NCI-H1436 treated with DMSO at 0.1 percent for 48 hours (cell line): ENCODE measurements at places on chromosomes 1 and 21.
A peak's percentile ranks its signal among the peaks of the same experiment; 100 is the strongest.

- no peak for DNase-seq
Measured at GRCh38 chr1:240980342-240980741, 368.4 kb upstream of the GREM2 start.

GRCh38 chr1:162235241-162235800 lies 141.3 kb downstream of the SPATA46 start:
- no peak for DNase-seq

DNA sequence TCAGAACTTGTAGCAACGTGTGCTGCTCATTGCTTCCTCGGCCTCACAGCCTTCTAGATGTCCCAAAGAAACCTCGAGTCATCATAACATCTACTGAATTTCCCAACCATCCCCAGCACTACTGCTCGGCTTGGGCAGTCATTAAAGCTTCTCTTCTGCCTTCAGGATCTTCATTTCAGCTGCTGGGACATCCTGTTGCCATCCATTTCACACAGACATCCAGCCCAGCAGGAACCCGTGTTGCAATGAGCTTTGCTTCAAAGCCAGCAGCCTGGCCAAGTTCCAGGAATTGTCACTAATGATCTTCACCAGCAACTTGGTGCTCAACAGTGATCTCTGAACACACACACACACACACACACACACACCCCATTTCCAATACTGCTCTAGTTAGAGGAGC lies 18.5 kb downstream of the WLS start:
- DNase-seq = no peak

DNA sequence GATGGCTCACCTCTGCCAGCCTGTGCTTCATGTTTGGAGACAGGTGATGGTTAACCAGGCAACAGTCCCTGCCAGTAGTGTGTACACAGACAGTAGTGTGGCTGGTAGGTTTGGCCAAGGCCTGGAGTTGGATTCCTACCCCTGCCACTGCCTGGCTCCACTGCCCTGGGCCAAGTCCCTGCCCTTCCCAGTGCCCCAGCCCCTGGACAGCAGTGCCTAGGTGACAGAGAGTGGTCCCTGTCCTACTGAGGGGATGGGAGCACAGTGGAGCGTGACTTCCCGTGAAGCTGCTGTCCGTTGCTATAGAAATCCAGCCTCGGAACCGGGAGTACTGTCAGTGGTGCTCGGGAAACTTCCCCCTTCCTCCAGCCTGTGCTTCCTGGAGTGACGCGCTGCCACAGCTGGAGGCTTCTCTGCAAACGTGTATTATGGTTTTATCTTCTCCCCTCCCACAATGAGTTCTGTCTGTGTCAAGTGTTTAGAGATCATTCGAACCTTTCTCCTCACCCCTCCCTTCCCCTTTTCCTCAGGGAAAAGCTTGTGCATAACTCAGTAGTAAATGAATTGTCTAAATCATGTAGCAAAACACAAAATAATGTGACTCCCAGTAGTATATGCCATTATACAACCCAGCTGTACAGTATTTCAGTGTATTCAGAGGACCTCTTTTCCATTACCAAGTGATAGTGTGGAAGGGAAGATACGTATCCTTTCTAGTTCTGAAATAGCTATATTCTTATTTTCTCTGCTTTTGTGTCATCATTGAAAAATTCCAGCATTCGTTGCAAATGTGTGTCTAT lies 73.4 kb downstream of the GALNT2 start:
- no peak for DNase-seq

DNA sequence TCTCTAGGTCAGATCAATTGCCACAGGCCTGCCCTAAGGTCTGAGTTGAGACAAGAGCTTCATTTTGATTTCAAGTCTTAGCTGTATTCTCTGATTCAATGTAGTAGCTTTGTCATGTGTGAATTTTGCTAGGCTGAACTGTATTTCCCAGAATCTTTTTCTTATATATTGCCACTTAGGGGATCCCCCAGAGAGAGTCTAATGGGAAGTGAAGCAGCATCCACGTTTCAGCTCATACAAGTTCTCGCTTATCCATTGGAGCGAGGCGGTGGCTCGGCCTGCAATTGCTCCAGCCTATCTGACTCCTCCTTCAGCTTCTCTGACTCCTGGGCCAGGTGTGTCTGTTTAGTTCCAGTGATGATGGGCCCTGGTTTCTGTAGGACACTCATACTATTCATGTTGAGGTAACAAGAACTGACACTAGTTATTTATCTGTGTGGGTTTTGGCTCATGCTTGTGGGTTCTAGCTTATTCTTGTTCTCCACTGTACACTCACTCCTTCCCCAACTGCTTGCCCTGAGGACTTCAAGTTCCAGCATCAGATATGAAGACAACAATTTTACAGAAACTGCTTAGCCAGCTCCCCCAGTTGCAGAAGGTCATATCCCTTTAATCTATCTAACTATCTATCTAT lies 48.2 kb downstream of the TBX19 start:
- DNase-seq = no peak

GRCh38 chr1:44884746-44885145 lies 41.7 kb upstream of the PTCH2 start:
- DNase-seq = no peak

- DNase-seq = peak; percentile 96
Measured at GRCh38 chr1:228464487-228464983, 22.6 kb upstream of the RNF187 start.

- DNase-seq = no peak
Measured at GRCh38 chr1:182803846-182804245, 14.3 kb downstream of the NPL start.

DNA sequence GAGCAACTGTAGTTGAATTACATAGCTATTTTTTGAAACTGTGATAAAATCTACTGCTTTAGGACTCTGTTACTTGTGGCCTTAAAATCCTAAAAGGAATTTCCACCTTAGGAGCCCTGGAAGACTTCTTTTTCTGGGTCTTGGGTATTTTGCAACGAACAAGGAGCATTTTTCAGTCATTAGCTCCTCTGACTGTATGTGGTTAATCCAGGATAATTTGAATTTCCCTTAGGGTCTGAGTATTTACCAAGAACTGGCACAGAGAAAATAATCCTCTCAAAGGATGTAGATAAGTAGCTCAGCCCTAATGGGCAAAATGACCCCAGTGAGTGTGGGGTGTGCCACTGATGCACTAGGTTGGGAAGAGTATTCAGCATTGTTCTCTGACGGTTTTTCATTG lies 170.4 kb downstream of the VAV3 start:
- no peak for DNase-seq

- no peak for DNase-seq
Measured at GRCh38 chr1:58802640-58803399, 19.0 kb upstream of the JUN start.

GRCh38 chr1:20850021-20850420 lies 62.9 kb upstream of the HP1BP3 start:
- no peak for DNase-seq

DNA sequence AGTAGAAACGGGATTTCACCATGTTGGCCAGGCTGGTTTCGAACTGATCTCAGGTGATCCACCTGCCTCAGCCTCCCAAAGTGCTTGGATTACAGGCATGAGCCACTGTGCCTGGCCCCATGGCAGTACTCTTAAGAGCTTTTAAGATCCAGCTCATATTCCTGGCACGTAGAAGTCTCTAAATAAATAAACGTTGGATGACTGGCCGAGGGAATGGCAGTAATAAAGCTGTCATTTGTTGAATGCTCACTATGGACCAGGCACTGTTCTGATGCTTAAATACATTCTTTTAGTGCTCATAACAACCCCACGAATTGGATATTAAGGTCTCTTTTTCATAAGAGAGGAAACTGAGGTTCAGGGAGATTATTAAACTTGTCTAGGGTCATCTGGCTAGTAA lies 20.9 kb downstream of the UBIAD1 start:
- no peak for DNase-seq

DNA sequence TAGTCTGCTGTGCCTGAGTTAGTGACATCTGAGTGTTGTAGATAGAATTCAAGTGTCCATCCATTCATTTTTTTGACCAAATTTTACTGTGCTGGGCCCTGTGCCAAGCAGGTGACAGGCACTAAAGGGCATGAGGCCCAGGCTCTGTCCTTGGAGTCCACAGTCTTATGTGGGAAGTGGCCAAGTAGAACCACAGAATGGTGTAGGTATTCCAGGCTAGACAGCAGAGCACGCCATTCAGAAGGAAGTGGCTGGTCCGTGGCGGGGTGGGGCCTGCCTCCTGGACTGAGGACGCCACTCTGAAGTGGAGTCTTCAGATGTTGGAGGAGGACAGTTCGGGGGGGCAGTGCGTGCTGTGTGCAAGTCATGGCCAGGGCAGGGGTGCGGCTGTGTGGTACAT lies 68.9 kb upstream of the ACTL8 start:
- no peak for DNase-seq

DNA sequence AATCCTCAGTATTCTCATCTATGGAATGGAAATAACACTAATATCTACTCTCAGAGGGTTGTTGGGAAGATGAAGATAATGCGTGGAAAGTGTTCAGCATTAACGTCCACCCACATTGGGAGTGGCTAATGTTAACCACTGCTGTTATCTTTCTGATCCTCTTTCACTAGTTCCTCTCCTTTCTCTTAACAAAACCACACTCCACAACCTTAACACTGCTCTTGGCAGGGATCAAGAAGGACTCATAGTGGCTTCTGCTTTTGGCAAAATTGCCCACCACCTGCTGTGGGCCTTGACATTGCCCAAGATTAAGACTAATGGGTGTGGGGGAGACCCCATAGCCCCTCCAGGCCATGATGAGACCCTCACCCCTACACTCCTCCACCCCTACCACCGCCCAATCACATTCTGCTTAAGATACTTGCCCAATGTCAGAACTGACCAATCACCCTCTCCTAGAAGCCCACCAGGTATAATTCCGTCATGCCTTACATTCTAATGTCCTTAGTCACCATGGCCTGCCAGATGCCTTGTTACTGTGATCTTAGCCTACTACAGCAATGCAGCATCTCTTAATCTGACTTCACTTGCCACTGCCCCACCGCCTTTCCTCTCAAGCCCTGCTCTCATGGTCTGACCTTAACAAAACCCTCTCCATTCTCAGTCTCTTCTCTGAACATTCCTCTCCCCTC lies 27.1 kb downstream of the DHCR24 start:
- no peak for DNase-seq

DNA sequence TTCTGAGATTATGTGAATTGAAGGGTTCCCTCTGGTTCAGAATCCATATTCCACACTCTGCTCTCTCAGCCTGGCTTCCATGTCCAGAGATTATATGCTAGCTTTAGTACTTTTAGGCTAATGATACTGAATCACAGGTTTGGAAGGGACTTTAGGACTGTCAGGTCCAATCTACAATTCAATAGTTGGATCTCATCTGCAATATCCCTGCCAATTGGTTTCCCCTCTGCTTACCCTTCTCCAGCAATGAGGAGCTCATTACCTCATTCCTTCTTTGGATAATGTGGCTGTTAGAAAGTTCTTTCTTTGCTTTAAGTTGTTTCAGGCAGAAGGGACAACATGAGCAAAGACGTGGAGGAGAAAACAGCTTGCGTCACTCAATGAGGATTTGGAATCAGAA lies 245.3 kb downstream of the PLPP3 start:
- DNase-seq = no peak

DNA sequence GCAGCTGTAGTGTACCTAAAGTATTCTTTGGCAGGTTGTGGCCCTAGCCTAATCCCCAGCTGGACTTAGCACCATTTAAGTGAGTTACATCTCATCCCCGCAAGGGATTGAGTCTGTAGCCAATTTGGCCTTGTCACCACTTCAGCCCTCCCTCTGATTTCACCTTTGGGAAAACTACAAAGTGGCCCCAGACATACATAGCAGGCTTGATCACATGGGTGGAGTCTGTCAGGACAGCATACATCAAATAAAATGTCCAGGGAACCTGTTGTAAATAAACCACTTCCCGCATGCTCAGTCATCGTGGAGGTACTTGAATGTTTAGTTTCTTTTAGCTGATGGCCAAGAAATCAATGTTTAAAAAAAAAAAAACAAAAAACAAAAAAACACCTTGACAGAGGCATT lies 142.5 kb downstream of the DHRS3 start:
- DNase-seq = no peak

- DNase-seq = no peak
Measured at GRCh38 chr1:31181515-31182343, 58.0 kb downstream of the NKAIN1 start.

DNA sequence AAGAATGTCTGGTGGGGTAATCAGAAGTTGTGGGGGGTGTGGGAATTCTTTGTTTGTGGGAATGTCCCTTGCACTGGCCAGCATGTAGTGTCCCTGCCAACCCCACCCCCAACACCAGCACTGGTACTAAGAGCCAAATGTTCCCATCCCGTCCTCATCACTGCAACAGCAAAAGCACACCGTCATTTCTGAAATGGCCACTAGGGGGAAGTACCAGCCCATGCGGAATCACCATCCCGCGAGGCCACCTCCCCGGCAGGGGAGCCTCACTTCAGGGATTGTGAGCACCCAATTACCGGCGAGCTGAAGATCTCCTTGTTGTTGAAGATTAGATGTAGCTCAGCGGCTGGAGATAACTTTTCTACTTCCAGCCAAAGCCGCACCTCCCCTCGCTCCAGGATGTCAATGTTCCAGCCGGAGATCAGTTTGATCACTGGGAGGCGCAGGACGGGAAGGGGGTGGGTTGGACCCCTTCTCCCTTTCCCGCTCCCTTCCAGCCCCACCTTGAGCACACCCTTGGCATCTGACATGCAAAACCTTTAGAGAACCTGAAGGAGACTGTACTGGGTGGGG lies 41.0 kb downstream of the MYOM3 start:
- peak; percentile 23 for DNase-seq

- DNase-seq = no peak
Measured at GRCh38 chr1:38297842-38298241, 251.2 kb upstream of the POU3F1 start.

DNA sequence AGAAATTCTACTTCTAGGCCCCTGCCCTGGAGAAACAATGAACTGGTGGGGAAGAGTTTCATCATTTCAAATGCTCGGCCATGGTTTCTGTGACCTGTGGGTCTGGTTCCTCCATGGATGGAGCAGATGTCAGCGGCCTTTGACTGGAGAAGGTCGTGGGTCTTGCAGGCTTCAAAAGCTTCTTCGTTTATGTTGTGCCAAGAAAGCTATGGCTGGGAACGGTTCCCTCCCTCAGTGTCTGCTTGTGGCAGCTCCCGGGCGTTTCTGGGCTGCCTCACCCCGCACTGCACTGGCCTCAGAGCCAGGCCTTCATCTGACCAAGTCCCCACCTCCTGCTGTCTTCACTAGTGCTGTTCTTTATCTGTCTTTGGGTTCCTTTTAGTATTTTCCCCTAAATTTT lies 46.4 kb upstream of the POFUT2 start:
- no peak for DNase-seq

- no peak for DNase-seq
Measured at GRCh38 chr1:78387201-78387600, 103.6 kb upstream of the PTGFR start.

DNA sequence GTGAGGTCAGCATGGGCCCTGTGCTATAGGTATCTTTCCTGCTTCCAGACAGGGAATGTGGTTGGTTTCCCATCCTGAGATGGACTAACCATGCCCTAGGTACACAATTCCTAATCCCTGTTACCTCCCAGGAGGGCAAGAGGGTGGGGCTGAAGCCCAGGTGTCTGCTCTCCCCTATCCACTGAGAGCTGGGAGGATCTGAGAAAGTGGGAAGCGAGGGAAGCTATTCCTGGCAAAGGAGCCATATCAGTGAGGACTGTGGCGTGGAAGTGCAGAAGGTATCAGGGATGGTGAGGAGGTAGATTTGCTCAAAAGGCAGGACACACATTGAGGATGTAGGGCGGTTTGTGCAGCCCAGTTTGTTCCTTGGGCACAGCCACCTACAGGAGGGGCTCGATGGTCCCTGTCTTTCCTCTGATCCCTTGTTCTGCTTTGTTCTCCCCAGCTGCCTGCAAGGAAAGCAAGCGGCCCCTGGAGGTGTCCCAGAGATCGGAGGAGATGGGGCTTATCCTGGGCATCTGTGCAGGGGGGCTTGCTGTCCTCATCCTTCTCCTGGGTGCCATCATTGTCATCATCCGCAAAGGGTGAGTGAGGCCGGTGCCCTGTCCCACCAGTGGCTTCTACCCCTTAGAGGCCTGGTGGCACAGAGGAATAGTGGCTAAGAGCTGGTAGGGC lies 48.1 kb downstream of the PTPRU start:
- no peak for DNase-seq
